Mammary microvascular endothelial cell (primary cell): ENCODE measurements at places on chromosomes 12 and 14. TPM values are rescaled to one million over a fixed set of nuclear protein-coding genes. Genes with fewer than 3 reads are reported as not detected.

KRT78 gene
- not detected in 2 replicates for total RNA-seq

LRP1 gene
- 0.40 and 0.54 TPM in 2 replicates for total RNA-seq

KERA gene
- total RNA-seq, result not detected in 2 replicates

RAD9B gene
- total RNA-seq, result 0.05 and 0.07 TPM in 2 replicates

CSRNP2 gene
- total RNA-seq, result 15.0 and 19.2 TPM in 2 replicates

CPNE6 gene
- not detected in 2 replicates for total RNA-seq

PXMP2 gene
- total RNA-seq, result 39.2 and 40.0 TPM in 2 replicates

TTC7B gene
- 60.6 and 66.4 TPM in 2 replicates for total RNA-seq

OVCH1 gene
- not detected in 2 replicates for total RNA-seq

ESR2 gene
- total RNA-seq, result 0.27 and 0.69 TPM in 2 replicates

NGDN gene
- total RNA-seq, result 30.2 and 33.4 TPM in 2 replicates

IL22 gene
- not detected in 2 replicates for total RNA-seq

CD69 gene
- 0.25 and 0.40 TPM in 2 replicates for total RNA-seq

RECQL gene
- total RNA-seq, result 79.2 and 83.6 TPM in 2 replicates

OTOGL gene
- total RNA-seq, result 0.10 and 0.27 TPM in 2 replicates

IGFBP6 gene
- 222 and 277 TPM in 2 replicates for total RNA-seq

TMEM233 gene
- total RNA-seq, result 0.40 and 1.4 TPM in 2 replicates

ADAM21 gene
- 0.07 TPM in 1 of 2 replicates, not detected in the other for total RNA-seq
